ENCODE measurements at places on chromosomes 11 and 22.

DNA sequence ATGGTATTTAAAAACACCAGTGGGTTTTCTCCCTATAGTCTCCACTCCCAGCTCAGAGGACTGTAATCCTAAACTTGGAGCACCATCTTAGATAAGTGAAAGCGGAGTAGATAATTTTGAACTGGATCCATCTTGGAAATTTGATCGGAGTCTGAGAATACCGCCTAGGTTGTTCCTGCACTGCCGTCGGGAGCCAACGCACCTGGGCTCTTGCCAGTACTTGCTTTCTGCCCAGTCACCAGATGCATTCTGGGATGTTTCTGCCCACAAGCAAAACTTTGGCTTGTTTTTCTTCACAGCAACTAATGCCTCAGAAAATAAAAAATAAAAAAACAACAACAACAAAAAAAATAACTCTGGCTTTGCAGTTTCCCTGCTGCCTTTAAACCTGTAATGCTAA is 113.0 kb upstream of the MTMR2 start:
- DNase-seq, result no peak

DNA sequence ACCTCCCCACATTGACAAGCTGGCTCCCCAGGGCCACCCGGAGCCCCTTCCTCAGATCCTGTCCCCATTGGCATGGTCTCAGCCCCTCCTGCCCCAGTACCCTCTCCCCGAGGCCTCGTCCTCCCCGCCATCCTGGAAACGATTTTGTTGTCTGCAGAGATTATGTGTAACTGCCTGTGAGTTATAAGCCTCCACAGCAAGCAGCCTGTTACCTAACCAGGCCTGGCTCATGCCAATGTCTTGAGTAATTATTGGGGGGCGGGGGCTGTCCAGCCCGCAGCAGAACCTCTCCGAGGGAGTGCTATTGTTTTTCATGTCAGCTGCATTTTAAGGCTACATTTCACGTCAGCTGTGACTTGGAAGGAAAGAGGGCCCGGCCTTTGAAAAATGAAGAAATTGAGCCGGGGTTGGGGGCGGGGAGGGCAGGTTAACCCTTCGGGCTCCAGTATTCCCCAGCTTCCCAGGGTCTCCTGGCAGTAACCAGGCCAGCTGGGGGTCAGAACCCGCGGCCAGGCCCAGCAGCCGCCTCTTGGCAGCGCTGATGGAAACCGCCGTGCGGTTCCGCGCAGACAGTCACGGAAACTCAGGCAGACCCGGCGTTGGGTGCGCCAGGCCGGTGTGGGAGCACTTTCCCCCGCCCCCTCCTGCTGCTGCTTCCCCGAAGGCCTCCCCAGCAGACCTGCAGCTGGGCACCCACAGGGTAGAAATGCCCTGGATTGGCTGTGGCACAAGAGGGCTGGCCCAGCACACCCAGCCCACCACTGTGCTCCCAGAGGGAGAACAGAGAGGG is 59.5 kb downstream of the CDKN1C start:
- DNase-seq, result no peak

GRCh38 chr22:42947211-42947990 is 67.5 kb downstream of the PACSIN2 start:
- DNase-seq, result peak; percentile 70

DNA sequence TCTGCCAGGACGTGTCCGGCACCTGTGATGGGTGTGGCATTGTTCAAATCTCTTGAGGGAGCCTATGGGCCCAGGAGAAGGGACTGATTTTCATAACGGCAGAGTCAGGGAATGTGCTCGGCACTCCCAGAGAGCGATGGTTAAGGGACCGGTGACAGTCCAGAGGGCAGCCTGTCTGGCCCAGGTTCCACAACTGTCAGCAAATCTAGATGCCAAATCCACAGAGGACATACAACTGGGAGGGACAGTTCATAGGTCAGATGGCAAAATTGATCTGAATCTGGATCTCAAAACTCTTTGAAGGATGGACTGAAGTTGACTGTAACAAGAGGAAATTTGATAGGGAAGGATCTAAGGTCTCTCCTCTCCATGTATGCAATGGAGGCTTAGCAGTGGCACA is 7.5 kb downstream of the SEC14L2 start:
- DNase-seq, result no peak

DNA sequence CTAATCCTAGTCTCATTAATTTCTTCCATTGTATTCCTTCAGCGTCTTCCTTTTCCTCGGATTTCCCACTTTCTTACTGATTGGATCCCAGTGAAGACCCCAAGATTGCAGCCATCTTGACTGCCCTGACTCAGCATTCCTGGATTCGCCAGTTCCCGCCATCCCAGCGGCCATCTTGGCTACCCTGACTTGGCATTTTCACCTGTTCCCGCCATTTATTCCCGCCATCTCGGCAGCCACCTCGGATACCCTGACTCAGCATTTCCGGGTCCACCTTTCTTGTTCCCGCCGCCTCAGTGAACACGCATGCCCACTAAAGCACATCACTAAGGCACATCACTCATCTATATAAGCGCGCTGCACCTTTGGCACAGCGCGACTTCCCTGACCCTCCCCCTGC is 13.8 kb upstream of the OR56A3 start:
- no peak for DNase-seq

DNA sequence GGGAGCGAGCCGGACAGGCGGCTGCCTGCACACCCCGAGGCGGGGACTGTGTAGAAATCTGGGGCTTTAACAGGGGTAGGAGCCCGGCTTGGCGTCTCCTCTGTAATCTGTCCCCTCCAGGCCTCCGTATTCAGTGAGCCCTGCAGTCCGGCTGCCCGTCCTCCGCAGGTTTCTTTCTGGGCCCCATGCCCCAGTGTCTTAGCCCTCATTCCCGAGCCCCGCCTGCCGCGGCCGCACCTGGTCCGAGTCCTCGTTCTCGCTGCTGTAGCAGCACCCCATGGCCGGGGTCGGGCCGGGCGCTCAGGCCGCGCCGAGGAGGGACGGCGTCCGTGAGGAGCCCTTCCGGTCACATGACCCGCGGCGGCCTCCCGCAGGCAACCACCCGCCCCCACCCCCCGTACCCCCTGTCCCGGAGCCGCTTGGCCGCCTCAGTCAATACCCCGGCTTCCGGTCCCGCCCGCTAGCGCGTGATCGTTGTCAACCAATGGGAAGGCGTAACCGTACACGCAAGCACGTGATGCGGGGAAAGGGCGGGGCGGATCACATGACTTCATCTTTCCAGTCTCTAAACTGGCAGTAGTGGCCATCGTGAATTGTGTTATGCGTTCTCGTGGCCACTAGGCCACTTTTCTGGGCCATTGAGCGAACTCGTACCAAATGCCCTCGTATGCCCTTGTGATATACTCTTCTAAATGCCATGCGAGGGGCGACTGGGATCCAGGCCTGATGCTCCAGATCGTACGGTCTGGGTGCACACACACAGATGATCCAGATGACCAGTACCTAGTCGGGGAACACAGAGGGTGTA is at the start of gene LAMTOR1:
Gene LAMTOR1 (minus strand): TSS at position 352 of the 808 bp plus-strand sequence. CDS start 73 bp downstream, at position 279.
- DNase-seq, result peak; percentile 99

GRCh38 chr22:42060489-42060888 is 10.1 kb downstream of the NAGA start:
- no peak for DNase-seq

DNA sequence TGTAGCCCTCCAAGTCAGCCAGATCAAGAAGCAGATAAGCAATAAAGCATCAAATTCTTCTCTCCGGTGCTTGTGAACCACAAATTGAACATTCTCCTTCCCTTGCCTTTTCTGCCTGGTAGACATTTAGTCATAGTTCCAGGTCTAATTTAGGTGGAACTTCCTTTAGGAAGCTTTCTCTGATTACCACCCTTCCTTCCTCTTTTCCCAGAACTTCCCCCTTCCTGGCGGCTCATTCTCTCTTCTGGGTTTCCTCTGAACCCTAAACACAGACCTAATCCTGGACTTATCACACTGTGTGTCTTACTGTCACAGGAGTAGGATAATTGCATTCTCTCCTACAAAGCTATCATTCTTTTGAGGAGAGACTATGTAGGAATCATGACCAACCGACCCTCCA is 61.9 kb downstream of the RCN1 start:
- DNase-seq, result no peak

GRCh38 chr11:132054822-132055221 is 684.4 kb downstream of the NTM start:
- DNase-seq, result no peak

- no peak for DNase-seq
Observed at GRCh38 chr11:122115524-122116379, at the start of gene BLID. TSS of gene BLID (minus strand) at chr11:122116215. CDS start at chr11:122115922, 293 bp downstream.

- DNase-seq, result no peak
Observed at GRCh38 chr11:41053894-41054293, 405.6 kb downstream of the LRRC4C start.

DNA sequence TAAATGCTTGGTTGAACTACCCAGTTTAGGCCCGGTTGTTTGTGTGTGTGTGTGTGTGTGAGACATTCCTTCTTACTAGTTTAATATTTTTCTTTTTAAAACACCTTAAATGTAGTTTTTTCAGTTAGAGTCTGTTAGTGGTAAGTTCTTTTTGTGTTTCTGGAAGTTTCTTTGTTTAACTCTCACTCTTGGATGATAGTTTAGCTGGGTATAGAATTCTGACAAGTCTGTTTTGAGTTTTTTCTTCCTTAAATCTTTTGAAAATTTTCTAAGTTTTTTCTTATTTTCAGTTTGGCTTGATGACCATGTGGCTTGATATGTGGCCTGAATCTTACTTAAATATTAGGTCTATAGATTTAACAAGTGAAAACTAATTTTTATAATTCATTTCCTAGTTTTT is 60.1 kb downstream of the PDE3B start:
- DNase-seq, result no peak

- DNase-seq, result no peak
Observed at GRCh38 chr22:35754761-35755160, 37.1 kb downstream of the APOL5 start.

GRCh38 chr11:119752345-119752871 is 23.4 kb upstream of the NECTIN1 start:
- DNase-seq, result no peak

DNA sequence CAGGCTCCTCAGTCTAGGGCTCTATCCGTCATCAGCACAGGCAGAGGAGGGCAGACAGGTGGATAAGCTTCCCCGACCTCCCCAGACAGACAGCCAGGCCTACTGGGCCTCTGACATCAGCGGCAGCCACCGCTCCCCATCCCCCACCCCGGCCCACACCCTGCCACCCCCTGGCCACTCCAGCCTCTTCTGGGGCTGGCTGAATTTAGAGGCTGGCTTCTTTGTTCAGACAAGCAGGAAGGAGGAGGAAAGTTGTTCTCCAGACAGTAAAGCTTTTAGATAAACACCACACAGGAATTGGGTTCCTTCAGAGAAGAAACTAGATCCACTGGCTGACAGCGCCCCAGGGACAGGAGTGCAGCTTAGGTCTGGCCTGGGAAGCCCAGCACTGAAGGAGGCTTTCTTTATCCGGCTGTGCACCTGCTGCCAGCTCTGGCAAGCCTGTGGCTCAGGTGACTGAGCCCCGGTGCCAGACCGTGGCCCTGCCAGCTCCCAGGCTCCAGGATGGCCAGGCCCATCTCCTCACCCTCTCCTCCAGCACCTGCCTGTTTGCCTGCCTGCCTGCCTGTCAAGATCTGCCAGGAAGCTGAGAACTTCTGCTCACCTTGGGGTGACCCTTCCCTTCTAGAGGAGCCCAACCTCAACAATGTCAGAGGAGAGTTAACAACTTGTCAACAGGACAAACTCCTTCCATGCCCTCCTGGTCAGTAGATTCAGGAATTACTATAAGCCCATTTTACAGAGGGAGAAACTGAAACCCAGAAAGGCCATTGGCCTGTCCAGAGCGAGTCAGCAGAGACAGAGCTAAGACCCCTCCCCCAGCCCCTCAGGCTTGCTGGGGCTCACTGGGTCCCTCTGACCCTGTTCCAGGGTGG is 44.0 kb upstream of the KLHL35 start:
- DNase-seq, result peak; percentile 74

DNA sequence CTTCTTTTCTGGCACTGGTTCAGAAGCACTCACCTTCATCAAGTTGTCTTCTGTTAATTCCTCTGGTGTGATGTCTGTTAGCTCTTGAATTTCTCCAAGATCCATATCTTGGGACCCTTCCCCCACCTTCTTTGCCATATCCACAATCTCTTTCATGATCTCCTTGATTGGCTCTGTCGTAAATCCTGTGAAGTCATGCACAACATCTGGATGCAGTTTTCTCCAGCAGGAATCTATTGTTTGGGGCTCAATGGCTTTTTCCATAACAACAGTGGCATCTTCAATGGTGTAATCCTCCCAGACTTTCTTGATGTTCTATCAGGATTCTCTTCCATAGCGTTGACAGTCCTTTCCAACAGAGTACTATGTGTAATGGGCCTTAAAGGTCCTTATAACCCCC is 96.9 kb downstream of the CSTPP1 start:
- DNase-seq, result no peak

DNA sequence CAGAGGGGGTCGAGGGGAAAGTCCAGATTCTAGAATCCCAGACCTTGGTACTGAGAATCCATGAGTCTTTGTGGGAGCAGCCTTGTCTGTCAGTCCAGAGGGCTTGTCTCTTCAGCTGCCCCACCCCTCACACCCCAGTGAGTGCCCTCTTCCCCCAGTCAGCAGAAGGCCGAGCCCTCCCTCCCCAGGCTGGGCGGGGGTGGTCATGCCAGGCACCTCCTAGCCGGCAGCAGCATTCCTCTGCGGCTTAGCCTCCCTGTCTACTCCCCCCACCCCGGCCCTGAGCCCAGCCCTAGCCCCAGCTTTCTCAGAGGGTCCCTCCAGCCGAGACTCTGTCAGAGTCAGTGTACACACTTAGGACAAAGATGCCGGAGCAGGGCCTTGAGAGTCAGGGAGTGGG is 4.6 kb downstream of the SOX10 start:
- DNase-seq, result no peak

- no peak for DNase-seq
Observed at GRCh38 chr11:17552041-17552355, 4.9 kb downstream of the OTOG start.

DNA sequence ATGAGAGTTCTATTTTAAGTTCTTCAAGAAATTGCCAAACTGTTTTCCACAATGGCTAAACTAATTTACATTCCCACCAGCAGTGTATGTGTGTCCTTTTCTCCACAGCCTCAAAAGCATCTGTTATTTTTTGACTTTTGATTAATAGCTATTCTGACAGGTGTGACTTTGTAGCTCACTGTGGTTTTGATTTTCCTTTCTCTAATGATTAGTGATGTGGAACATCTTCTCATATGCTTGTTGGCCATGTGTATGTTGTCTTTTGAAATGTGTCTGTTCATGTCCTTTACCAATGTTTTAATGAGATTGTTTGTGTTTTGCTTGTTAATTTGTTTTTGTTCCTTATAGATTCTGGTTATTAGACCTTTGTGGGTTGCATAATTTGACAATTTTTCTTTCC is 18.0 kb upstream of the RAB38 start:
- DNase-seq, result no peak

- DNase-seq, result no peak
Observed at GRCh38 chr11:126352934-126353801, 2.3 kb upstream of the ST3GAL4 start.

- DNase-seq, result no peak
Observed at GRCh38 chr11:95989076-95989605, 65.2 kb upstream of the MTMR2 start.

- no peak for DNase-seq
Observed at GRCh38 chr11:5624489-5625279, at the start of gene TRIM34. TSS of gene TRIM34 (plus strand) at chr11:5625001. CDS start at chr11:5632332, 7,331 bp downstream.

GRCh38 chr11:108881131-108881530 is 216.3 kb downstream of the DDX10 start:
- DNase-seq, result no peak

GRCh38 chr11:125281831-125282595 is 117.5 kb downstream of the PKNOX2 start:
- no peak for DNase-seq

- DNase-seq, result no peak
Observed at GRCh38 chr22:40606306-40606705, 30.2 kb downstream of the MRTFA start.

GRCh38 chr22:21570398-21570797 is 2.9 kb downstream of the UBE2L3 start:
- no peak for DNase-seq

Measured in NCI-H1092 (cell line).